Effector memory CD4-positive, alpha-beta T cell (primary cell): ENCODE measurements at places on chromosomes 1 and 21.

GRCh38 chr1:210730023-210730422, 401.3 kb downstream of the HHAT start:
- DNase-seq, result no peak

- DNase-seq, result no peak
These were observed 14.1 kb downstream of the RPL5 start for GRCh38 chr1:92845908-92846307.

DNA sequence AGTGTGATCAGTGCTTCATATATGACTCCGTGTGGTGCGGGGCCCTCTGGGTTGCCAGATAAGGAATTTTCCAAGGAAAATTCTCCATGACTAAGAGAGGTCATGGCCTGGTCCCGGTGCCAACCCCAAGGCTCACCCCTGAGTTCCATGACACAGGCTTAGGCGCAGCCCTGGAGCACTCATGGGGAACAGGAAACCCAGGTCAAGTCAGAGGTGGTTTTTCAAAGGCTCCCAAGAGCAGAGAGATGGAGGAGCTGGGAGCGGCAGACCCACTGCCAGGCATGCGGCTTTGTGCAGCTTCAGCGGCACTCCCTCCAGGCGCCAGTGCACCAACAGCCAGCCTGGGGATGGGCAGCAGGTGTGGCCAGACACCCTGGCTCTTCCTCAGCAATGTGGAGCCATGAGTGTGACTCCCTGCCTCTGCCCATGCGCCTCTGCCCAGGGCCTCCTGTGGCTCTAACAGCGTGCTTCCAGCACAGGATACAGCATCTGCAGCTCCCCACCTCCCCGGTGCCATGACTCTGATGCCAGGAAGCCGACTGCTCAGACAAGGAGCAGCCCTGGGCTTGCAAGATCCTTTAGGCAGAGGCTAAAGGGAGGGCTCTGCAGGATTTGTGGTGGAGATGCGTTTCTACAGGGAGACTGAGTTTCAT, 47.3 kb downstream of the GPR161 start:
- no peak for DNase-seq

DNA sequence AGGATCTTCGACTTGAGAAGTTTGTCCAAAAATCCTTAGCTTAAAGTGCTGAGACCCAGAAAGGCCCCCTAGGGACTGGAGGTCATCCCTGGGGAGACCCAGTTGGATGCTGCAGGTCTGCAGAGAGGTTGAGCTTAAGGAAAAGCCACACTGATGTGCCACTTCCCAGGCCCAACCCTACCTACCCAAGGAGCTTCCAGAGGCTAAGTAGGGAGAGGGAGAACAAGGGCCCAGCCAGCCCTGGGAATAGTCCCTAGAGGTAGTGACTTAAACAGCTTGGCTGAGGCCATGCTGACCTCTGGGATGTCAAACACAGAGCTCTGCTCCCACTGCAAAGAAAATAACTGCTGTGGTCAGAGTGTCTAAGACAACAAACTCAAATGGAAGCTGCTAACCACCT, 693.7 kb downstream of the MATN1 start:
- DNase-seq, result no peak

DNA sequence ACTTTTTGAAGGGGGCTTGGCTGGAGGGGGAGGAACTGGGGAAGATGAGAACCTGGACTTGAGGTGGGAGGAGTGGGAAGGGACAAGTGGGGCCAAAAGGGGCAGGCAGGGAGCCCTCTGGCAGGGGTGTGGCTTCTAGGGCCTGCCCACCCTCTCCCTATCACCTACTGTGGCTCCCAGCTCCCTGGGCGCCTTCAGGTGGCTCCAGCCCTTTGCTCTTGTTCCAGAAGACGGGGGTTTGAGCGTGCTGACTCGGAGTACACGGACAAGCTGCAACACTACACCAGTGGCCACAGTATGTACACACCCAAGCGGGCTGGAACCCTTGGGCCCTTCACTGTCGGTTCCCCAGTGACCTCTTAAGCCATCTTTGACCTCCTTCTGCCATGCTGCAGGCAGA, 76.5 kb downstream of the LACTBL1 start:
- DNase-seq, result no peak

GRCh38 chr1:149844650-149845255, 54.6 kb upstream of the BOLA1 start:
- DNase-seq, result no peak

- no peak for DNase-seq
These were observed 775 bp upstream of the TMEM63A start for GRCh38 chr1:225882694-225883615.

DNA sequence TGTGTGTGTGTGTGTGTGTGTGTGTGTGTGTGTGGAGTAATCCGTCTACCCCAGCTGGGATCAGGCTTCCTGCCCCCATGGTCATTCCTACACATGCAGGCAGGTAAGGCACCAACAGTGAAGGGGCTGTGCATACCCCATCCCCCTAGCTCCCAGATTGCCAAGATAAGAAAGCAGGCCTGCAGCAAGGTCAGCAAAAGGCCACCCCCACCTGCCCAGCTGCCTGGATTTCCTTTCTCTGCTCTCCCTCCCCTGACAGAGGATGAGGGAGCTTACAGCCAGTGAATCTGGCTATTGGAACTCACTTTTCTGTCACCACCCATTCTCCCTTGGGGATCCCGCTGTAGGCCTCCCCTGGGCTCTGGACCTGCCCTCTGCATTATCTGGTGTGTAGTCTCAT, 7.9 kb downstream of the ALX3 start:
- no peak for DNase-seq

DNA sequence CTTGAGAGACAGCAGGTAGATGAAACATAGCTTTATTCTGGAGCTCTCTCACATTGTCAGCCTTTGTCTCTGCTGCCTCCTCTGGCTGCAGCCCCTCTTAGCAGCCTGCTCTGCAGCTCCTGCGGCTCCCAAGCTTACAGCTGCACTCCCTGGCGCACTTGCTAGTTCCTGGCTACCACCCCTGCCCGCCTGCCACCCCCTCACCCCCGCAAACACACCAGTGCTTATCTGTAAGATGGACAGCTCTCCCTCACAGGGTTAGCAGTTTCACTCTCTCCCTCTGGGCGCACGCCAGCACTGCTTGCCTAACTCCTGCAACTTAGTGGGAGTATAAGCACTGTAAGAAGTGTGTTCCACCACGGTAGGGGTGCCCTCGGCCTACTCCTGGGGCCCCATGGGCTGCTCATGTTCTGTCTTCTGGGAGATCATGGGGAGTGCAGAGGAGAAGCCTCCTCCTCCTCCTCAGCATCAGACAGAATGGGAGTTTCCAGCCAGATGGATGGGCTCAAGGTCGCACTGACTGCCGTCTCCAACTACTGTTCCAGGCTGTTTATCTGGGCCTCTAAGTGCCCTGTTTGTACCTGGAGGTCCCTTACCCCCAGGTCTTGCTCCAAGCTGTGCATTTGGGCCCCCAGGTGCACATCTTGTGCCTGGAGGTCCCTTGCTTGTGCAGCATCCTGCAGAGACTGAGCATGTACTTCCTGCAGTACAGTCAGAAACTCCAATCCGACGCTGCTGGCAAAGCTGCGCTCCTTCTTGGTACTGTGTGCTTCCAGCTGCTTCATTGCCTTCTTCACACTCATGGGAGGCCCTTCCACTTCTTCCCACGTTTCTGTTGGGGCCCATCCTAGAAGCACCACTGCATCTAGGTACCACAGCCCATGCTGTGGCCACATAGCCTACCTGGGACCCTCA, 1388.1 kb downstream of the AMY1C start:
- DNase-seq, result no peak

GRCh38 chr1:245396615-245397014, 241.8 kb downstream of the KIF26B start:
- DNase-seq, result no peak

DNA sequence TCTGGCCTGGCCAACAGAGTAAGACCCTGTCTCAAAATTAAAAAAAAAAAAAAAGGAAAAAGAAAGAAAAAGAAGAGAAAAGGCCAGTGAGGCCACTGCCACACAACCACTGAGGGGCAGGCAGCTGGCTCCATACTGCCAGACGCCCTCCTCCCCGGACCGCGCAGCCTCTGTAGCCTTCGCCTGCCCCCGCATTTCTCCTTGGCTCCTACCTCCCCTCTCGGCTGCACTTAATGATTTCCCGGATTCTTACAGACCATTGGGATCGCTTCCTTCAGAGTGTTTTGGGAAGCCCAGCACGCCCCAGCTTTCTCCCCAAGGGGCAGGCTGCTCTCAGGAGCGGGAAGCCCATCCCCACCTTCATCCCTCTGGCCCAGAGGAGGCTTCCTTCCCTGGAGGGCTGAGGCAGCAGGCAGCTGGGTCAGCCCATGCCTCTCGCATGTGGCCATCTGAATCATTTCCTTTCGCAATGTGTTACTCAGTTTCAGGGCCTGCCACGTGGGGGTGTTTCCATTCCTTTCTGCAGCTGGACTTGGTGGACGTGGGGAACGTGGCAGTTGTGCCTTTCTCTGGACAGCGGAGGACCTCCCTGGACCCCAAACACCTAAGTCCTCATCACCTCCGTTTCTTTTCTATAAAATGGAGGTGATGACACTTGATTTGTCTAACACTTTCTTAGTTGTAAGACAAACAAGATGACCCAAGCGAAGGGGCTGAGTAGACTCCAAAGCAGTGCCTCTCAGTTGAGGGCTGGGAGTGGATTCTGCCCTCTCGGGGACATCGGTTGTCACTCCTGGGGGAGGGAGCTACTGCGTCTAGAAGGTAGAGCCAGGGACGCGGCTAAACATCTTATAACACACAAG, 2.3 kb downstream of the SLC2A5 start:
- DNase-seq, result no peak

- DNase-seq, result no peak
These were observed 7.9 kb downstream of the RPL11 start for GRCh38 chr1:23699280-23700179.

DNA sequence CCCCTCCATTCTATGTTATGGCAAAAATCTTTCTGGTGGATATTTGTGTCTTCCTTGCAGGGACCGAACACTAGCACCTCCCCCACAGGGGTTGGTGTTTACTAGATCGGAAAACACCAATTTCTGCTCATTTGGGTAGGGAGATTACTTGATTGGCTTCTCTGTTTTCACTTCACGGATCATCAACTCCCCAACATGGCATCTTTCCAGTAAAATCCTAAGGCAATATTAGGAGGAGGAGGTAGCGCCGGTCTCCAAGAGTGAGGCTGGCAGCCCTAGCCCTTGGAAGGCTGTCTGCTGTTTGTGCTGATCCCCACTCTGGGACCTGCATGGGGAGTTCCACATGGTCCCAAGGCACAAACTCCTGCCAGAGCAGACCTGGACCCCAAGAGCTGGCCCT, 12.2 kb downstream of the VASH2 start:
- no peak for DNase-seq

- no peak for DNase-seq
These were observed 142.8 kb upstream of the RAB4A start for GRCh38 chr1:229128066-229128608.

DNA sequence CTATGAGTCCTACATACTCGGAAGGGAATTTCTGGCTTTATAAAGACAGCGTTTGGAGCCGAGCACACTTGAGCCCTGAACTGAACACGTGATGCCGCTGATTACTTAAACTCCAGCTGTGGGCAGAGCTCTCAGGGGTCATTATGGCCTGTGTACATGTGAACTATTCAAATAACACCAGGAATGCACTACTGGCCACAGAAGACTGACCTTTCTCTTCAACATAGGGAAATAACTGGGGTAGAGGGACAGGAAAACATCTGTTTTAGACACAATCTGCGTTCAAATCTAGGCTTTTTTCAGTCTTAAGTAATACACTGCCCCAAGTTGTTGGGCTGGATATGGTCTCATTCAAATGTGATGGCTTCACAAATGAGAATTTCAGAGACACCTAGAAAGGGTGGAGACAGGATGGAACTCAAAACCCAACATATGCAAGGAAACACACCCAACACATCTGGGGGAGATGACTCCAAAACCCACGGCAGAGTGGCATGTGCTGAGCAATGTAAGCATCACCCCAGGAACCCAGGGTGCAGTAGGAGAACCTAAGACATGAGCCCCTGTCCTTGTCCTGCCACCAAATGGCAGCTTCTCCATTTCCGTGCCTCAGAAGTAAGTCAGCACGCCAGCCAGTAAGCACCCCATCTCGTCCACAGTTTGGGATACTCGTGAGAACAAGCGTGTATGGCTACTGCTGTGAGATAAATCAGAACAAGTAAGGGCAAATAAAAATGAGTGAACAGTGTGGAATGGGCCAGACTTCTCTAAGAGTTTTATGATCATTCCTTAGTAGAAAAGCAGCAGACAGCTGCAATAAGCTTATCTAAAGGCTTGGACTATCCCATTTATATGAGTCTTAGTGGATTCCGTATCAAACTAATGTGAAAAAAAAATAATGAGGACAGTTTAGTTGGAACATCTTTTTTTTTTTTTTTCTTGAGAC, 24.9 kb downstream of the NID1 start:
- no peak for DNase-seq

DNA sequence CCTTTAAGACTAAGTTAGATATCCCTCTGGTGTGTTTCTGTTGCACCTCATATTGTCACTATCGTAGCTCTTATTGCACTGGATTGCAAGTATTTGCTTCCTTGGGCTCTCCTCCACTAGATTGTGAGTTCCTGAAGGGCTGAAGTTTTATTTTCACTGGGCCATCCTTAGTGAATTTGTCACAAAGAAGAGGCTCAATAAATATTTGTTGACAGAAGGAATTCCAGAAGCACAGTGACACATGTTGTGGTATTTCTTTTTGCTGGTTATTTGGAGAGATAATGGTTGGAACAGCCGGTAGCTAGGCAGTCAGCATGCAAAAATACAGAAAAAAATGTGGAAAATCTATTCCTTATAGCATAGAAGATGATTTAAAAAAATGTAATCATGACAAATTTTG, 129.9 kb upstream of the ZRANB2 start:
- no peak for DNase-seq

DNA sequence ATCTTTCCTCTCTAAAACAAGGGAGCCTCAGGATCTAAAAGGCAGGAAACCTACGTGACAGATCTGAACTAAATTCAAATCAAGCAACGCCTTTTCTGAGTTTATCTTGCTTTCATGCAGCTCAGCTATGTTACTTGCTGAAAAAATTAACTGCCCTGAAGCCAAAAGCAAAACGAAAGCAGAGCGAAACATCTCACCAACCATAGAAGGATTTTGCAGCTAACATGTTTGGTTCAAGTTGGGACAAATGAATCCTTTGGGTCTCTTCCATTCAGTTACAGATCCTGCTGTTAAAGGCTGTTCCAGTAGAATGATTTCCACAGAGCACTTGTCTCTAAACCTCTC, 482 bp downstream of the SLC2A5 start:
- DNase-seq, result no peak

- peak; percentile 37 for DNase-seq
These were observed 4.9 kb upstream of the ALDH4A1 start for GRCh38 chr1:18907021-18907916.

DNA sequence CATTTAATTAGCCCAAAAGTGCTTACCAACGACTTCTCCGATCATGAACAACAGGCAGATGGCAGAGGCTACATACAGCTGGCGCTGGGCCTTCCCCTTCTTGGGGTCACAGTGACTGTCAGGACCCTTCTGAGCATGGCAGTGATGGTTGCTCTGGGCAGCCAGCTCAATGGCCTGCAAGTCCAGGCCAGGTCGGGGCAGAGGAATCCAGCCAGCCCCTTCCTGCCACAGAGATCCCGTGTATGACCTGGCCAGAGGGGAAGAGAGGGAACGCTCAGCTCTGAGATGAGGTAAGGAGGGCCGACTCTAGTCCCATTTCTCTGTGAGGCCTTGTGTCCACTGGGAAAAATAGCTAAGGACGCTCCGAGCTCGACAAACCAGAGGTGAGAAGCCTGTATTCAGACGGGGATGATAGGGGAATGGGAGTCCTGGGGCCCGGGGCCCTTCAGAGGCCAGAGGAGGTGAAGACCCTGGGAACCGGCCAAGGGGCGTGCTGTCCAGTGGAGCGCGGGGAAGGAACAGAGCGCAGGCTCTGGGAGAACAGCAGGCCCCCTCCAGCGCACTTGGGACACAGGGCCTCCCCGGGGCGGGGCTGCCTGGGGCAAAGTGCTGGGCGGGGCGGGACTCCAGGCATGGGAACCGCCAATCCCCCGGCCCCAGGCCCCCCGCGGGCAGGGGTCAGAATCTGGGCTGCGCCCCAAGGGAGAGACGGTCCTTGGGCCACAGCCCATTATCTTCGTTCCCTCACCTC, 772 bp downstream of the SLC30A2 start:
- no peak for DNase-seq
